T-helper 1 cell treated with Interleukin-12 subunit alpha and Interleukin-12 subunit beta and Interleukin-4 antibody, amounts not matched to agents 30 ng/mL and 1 ng/mL, for 36 hours (primary cell): ENCODE measurements at places on chromosomes 3 and 15. TPM values are rescaled to one million over a fixed set of nuclear protein-coding genes. Genes with fewer than 3 reads are reported as not detected.

The KBTBD13 gene
- total RNA-seq, result not detected in 2 replicates

The ANKRD34C gene
- not detected in 2 replicates for total RNA-seq

The CILP gene
- total RNA-seq, result 0.10 TPM in 1 of 2 replicates, not detected in the other

The IRAK2 gene
- 12.2 and 13.1 TPM in 2 replicates for total RNA-seq

The PTX3 gene
- total RNA-seq, result not detected in 2 replicates

The RBMS3 gene
- total RNA-seq, result 4.1 and 4.2 TPM in 2 replicates

The CYP1A2 gene
- not detected in 2 replicates for total RNA-seq
